ENCODE measurements at places on chromosomes 1 and 21.

DNA sequence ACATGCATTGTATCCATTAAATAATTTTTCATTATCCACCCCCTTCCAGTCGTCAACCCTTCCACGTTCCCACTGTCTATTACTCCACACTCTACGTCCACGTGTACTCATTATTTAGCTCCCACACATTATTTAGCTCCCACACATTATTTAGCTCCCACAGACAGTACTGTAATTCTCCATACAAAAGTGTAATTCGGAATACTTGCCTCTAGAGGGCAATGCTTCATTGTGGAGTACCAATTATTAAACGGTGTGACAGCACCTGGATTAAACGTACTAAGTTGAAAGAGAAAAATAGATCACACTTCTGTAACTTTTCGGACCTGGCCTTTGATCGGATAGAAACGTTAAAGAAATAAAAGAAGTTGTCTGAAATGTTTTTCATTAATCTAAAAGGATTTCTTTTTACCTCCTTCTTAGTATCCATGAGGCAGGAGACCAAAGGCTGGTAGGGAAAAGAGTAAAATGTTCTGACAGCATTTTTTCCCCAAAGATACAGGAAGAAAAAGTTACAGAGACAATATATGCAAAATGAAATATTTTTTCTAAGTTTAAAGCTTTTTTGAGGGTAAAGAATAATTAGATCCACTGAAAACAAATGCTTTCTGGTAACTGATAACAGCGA lies 99.2 kb downstream of the LHX8 start:
- DNase-seq: no peak

- DNase-seq: no peak
These were observed 22.8 kb downstream of the PBX1 start for GRCh38 chr1:164581762-164582161.

- DNase-seq: no peak
These were observed 204.5 kb downstream of the TM2D1 start for GRCh38 chr1:61520401-61520800.

- DNase-seq: no peak
These were observed 12.1 kb downstream of the RGS1 start for GRCh38 chr1:192587386-192588266.

DNA sequence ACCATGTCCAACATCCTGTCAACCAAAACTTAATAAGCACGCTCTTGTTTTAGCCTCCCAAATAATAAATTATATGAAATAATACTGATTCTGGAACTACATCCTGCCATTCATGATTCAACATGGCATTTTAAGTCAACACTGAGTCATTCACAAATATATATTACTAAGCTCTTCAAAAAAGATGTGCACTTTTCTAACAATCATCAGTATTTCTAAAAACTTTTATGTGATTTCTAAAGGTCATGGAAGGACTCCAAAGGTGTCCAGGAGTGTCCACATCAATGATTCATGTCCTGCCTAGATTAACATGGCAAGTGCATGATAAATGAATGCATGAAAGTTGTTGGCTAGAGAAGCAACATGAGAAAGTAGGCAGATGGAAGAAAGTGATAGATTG lies 51.6 kb downstream of the NEGR1 start:
- DNase-seq: no peak

DNA sequence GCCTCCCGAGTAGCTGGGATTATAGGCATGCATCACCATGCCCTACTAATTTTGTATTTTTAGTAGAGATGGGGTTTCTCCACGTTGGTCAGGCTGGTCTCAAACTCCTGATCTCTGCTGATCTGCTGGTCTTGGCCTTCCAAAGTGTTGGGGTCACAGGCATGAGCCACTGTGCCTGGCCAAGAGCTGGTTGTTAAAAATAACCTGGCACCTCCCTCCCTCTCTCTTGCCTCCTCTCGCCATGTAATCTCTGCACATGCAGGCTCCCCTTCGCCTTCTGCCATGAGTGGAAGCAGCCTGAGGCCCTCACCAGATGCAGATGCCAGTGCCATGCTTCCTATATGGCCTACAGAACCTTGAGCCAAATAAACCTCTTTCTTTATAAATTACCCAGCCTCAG lies 74.7 kb upstream of the TLR5 start:
- DNase-seq: no peak

- DNase-seq: no peak
These were observed 411.8 kb upstream of the PTBP2 start for GRCh38 chr1:96309783-96310182.

DNA sequence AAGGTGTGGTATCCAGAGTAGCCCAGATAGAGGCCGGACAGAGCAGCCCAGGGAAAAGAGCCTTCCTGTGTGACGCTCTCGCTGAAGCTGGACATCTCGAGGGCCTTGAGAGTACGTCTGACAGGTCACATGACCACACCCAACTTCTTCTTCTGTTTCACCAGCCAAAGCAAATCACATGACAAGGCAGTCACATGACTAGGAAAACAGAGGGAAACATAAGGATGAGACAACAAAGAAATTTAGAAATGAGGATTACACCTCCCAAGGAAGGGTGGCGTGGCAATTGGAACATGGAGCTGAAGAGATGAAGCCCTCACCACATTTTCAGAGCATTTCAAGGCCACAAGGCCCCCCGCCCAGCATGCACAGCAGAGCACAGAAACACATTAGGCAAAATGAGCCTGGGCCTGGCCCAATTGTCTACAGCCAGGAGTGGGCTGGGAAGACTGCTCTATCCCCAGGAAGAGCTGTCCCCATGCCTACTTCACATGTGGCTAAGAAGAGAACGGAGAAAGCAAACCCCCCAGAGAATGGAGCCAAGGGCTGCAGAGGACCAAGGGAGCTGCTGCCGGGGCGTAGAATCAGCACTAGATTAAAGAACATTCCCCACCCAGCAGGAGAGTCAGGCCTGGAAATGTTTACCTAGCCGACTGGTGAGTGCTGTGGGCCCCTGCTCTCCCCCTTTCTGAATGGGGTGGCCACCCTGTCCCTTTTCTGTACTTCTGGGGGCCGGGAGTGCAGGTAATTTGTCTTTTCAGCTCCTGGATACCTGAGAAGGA lies 305.1 kb downstream of the NPHP4 start:
- no peak for DNase-seq

DNA sequence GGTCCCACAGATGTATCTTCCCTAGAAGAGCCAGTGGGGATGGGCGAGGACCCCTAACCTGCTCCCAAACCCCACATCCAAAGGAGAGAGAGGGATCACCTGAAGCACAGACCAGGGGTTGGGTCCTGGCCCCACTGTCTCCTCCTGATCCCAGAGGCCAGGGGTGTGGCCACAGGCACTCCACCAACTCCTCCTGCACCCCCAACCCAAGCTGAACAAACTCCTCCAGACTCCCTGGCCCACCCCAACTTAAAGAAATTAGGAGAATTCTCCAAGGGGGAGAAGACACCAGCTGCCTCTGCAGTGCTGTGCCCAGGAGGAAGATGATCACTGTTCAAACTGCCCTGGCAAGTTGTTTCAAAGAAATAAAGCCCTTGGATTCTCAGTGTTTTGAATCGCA lies 4.5 kb upstream of the PRAMEF12 start:
- no peak for DNase-seq
